ENCODE measurements at places on chromosomes 5 and 9.

GRCh38 chr9:36129139-36129538 lies 7.4 kb upstream of the GLIPR2 start:
- no peak for DNase-seq

DNA sequence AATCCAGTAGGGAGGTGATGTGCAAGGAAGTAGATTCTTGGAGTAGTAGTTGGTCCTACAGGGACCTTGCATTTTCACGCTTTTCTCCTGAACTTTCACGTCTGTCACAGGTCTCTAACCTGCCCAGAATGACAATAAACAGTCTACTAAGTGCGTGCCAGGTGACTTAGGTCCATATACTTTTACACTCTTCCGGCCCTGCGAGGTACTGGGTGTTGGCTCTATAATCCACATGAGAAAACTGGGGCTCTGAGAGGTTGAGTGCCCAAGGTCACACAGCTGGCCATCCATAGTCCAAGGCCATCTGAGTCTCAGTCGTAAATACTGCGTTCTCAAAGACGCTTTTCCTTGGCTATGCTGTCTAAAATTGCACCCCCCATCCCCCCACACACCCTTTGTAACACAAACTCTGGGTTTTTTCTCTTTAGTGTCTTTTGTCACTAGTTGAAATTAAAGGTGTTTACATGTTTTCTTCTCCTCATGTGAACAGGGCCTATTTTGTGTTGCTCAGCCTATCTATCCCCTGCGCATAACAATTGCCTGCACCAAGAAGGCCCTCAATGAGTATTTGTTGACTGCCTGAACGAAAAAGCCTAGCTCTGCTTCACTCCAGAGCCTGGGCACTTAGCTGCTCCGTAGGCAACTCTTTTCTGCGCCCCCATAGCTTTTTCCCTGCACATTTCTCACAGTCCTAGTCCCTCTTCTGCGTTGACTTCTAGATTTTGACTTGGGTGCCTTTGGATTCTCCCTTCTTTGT lies 943 bp downstream of the SFXN1 start:
- DNase-seq: no peak

DNA sequence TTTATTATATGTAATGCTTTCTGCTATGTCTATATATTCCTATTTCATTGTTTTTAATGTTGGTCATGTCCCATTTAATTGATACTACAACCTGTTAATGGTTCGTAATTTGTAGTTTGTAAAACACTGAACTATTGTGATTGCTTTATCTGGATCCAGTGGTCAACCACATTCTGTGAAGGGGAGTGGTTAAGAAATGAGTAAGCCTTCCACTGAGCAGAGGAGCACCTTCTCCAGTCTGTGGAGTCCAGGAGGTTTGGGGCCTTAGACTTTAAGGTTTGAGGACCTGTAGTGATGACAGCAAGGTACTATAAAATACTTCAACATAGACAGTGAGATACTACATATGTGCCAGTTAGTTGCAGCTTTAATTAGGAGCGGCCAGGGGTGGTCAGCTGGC lies 67.7 kb upstream of the RAD23B start:
- DNase-seq: peak; percentile 53

DNA sequence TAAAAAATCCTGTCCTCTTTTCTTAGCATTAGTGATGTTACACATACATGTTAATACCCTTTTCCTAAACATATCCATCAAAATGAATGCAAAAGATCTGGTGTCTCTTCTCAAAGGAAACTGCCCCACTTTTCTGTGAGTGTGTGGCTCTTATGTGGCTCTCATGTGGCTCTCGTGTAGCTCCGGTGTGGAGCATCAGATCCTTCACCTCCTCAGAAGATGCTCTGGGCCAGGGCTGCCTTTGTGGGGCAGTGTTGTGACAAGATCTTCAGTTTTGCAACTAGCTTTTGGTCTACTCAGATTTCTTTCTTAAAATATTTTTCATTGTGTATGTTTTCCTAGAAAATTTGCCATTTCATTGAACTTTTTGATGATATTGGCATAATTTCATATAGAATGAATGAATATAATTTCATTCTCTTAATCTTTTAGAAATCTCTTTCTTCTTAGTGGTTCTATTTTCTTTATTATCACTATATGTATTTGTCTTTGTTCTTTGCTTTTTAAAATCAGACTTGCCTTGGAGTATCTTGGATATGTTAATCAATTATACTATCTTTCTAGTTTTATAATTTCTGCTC lies 19.4 kb downstream of the GARNL3 start:
- no peak for DNase-seq

GRCh38 chr5:95931079-95931833 lies 30.4 kb downstream of the ELL2 start:
- no peak for DNase-seq

- DNase-seq: no peak
Measured at GRCh38 chr5:149583394-149583793, 2.1 kb downstream of the ARHGEF37 start.

All from HS-27A (cell line).